Pancreas (tissue), 10 donors: ENCODE measurements at places on chromosomes 2 and 18. TPM values are rescaled to one million over a fixed set of nuclear protein-coding genes. Genes with fewer than 3 reads are reported as not detected.

RRM2 gene
- total RNA-seq: 0.24 TPM

UGT1A4 gene
- total RNA-seq: not detected

HOXD13 gene
- not detected for total RNA-seq

ABHD1 gene
- total RNA-seq: 0.26 TPM

CCL20 gene
- 0.38 TPM for total RNA-seq

DSEL gene
- 3.1 TPM for total RNA-seq

AFF3 gene
- total RNA-seq: 0.47 TPM

DNA sequence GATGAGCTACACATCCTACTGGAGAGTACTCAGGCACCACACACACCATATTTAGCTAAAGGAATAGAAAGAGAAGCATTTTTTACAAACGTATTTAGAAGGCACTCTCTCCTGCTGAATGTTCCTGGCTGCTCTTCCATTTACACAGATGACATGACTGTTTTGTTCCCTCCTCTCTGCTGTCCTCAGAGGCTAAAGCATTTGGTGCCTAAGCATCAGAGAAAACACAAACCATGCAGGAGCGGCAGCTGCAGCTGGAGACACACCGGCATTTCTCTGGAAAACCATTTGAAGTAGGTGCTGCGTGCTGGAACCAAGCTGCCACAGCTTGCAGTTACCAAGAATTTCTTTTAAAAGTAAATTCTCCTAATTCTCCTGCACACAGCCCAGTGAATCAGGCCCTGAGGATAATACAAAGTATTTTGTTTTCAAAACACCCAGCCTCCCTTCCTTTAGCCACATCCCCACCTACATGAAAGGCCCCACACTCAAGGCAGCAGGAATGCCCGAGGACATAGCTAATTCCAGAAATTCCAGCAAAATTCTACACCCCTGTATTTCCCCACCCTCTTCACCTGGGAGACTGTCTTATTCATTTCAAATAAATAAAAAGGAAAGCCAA, 488.9 kb upstream of the SOX11 start:
- no peak for DNase-seq
- no peaks in the 10 kb centered on the region for H3K4me1 ChIP-seq
- H3K4me3 ChIP-seq: no peak overlapping the region
- H3K27ac ChIP-seq: no peak overlapping the region

DNA sequence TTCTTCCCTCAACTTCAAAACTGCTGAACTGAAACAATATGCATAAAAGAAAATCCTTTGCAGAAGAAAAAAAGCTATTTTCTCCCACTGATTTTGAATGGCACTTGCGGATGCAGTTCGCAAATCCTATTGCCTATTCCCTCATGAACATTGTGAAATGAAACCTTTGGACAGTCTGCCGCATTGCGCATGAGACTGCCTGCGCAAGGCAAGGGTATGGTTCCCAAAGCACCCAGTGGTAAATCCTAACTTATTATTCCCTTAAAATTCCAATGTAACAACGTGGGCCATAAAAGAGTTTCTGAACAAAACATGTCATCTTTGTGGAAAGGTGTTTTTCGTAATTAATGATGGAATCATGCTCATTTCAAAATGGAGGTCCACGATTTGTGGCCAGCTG, 8.4 kb downstream of the HOXD8 start:
- DNase-seq: no peak
- no peaks in the 10 kb centered on the region for H3K4me1 ChIP-seq
- no peaks in the 10 kb centered on the region for H3K27me3 ChIP-seq
- no peaks in the 10 kb centered on the region for H3K36me3 ChIP-seq

DNA sequence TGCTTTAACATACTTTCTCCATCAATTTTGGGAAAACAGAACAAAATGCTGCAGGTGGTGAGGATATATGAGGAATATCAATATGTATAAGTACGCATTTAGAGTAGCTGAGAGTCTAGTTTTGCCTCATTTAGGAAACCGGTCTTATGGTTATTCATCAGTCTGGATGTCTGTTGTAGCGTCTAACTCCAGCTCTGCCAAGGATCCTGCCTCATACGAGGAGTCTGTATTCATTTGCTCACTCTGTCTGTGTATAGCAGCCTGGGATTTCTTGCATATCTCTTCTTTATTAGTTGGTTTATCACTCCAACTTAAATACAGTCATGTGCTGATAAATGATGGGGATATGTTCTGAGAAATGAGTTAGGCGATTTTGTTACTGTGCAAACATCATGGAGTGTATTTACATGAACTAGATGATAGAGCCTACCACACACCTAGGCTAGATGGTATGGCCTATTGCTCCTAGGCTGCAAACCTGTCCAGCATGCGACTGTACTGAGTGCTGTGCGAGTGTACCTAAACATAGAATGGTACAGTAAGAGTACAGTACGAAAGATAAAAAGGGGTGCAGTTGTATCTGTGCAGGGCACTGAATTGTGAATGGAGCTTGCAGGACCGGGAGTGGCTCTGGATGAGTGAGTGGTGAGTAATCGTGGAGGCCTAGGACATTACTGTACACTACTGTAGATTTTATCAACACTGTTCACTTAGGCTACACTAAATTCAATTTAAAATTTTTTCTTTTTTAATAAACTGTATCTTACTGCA, 148.1 kb downstream of the ZNF407 start:
- no peak overlapping the region for H3K27ac ChIP-seq
- no peaks in the 10 kb centered on the region for H3K36me3 ChIP-seq
- H3K27me3 ChIP-seq: no peaks in the 10 kb centered on the region
- DNase-seq: no peak
- H3K4me1 ChIP-seq: no peaks in the 10 kb centered on the region

- no peak for DNase-seq
- H3K27ac ChIP-seq: no peak overlapping the region
- H3K4me1 ChIP-seq: no peaks in the 10 kb centered on the region
Measured at GRCh38 chr18:75829091-75829490, 401.6 kb upstream of the SMIM21 start.

DNA sequence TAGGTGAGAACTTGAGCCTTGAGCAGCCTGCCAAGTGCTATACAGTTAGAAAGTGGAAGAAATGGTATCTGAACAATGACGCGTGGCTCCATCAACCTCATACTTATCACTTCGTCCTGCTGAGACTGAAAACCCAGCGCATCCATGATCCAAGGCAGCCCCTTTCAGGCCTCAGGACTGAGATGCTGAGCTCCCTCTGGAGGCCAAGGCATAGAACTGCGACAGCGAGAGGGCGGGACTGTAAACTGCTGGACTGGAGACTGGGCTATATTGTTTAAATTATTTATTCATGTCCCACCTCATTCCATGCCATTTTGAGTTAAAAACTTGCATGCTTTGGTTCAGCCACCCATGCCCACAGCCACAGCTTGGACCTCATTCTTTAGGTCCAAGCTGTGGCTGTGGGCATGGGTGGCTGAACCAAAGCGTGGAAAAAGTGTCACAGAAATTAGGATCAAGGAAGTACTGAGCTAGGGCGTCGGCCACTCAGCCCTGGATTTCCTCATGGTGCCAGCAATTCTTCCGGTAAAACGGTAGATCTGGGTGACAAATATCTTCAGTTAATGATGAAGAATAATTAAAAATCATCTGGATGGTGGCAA, 195.5 kb downstream of the L3MBTL4 start:
- no peak overlapping the region for H3K27ac ChIP-seq
- no peak overlapping the region for H3K4me3 ChIP-seq
- no peaks in the 10 kb centered on the region for H3K36me3 ChIP-seq
- no peak for DNase-seq

DNA sequence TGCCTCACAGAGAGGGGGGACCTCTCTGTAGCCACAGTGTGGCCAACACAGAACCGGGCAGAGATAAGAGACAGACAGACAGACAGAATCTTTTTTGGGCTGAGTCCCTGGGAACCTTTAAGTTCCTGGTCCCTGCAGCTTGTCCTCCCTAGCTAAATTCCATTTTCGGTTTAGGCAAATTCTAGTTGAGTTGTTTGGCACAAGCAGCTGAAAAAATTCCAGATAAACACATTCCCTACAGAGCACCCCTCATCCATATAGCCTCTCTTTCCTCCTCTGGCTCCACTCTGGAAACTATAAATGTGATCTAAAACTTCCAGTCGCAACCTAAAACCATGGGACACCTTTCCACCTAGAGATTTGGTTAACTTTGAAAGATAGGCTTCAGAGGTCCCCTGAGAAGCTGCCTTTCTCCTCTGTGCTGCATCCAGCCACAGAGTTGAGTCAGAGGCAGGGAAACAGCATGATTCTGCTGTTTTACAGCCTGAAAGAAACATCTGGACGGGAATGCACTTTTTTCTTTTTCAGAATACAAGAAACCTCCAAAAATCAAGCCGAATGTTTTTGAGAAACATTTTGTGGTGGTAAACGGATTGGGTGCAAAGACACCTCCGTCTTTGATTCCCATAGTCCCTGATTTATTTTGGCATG, 30.9 kb downstream of the SLC4A3 start:
- no peak overlapping the region for H3K4me3 ChIP-seq
- H3K27me3 ChIP-seq: no peaks in the 10 kb centered on the region
- H3K27ac ChIP-seq: no peak overlapping the region
- H3K4me1 ChIP-seq: no peaks in the 10 kb centered on the region
- no peak for DNase-seq
- no peaks in the 10 kb centered on the region for H3K36me3 ChIP-seq

DNA sequence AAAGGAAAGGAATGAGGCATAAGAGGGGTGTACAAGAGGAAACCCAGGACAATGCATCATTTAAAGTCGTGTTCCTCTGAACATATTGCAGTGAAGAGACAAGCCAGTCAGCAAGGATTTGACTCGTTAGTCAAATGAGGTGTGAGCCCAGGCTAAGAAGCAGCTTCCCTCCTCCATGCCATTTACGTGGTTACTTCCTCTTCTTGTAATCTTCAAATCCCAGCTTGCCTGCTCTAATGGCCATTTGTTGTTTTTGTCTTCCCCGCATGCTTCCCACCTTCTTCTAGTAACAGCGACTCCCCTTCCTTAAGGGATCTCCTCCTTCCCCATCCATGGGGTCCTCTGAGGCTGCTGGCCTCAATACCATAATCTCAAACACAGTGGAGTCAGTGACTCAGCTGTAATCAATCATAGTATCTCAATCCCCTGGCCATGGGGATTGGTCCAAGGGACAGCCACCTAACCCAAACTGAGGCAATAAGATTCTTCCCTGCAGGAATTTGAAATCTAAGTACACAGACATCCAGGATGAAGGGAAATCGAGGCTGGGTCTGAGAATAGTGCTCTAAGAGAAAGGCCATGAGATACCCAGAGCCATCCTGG, 37.6 kb downstream of the SLC14A1 start:
- no peak for DNase-seq
- H3K27ac ChIP-seq: no peak overlapping the region
- no peaks in the 10 kb centered on the region for H3K4me1 ChIP-seq
- no peaks in the 10 kb centered on the region for H3K27me3 ChIP-seq
- H3K4me3 ChIP-seq: no peak overlapping the region
- no peaks in the 10 kb centered on the region for H3K36me3 ChIP-seq

DNA sequence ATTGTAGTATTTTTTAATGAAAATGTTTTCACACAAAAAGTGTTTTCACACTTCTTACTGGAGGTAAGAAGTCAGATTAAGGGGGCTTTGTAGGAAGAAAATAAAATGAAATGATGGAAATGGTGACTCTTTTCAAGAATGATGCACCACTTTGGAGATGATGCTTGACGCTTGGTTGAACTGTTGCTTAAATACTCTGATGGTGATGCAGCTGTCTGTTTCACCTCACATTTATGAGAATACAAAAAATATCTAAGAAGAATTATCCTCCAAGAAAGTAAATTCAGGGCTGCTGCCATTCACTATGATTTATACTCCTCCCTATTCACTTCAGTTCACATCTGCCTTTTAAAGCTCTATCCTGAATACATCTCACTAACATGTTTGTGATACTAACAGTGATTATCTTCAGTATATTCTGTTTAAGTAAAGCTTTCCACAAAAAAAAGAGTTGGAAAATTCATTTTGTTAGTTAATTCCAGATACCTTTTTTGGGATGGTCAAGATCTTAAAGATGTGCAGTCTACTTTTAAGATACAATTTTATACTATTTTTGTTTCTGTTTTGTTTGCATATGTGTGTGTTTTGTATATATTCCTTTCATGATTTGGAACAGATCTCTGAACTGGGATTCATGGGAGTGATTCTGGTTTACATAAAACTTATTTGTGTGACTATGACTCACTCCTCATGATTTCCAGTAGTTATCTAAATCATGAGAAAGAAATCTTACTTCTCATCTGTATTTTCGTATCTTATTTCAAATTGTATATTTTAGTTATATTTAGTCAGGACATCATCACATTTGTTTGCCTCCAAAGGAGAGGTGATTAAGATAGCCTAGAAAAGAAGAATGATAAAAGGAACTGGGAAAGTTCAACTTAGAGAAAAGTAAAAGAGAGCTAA, 53.1 kb downstream of the SLC39A10 start:
- H3K27me3 ChIP-seq: no peaks in the 10 kb centered on the region
- no peak overlapping the region for H3K4me3 ChIP-seq
- H3K27ac ChIP-seq: no peak overlapping the region
- H3K36me3 ChIP-seq: no peaks in the 10 kb centered on the region
- no peak for DNase-seq
- H3K4me1 ChIP-seq: no peaks in the 10 kb centered on the region

GRCh38 chr2:240957656-240958365, 40.6 kb upstream of the SNED1 start:
- no peak overlapping the region for H3K27ac ChIP-seq
- H3K4me1 ChIP-seq: no peaks in the 10 kb centered on the region
- H3K36me3 ChIP-seq: no peaks in the 10 kb centered on the region
- DNase-seq: peak; percentile 43
- no peak overlapping the region for H3K4me3 ChIP-seq
- H3K27me3 ChIP-seq: no peaks in the 10 kb centered on the region

- H3K27ac ChIP-seq: no peak overlapping the region
- H3K4me3 ChIP-seq: no peak overlapping the region
- DNase-seq: no peak
- H3K36me3 ChIP-seq: no peaks in the 10 kb centered on the region
- H3K4me1 ChIP-seq: no peaks in the 10 kb centered on the region
Measured at GRCh38 chr2:170323743-170324142, 145.8 kb downstream of the MYO3B start.

DNA sequence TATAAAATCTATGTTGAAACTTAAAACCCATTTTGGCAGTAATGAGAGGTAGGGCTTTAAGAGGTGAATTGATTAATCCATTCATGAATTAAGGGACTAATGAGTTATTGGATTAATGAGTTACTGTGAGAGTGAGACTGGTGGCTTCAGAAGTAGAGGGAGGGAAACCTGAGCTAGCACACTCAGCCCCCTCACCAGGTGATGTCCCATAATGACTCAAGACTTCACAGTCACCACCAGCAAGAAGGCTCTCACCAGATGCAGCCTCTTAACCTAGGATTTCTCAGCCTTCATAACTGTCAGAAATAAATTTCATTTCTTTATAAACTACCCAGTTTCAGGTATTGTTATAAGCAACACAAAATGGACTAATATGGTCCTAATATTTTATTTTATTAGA, 621.7 kb upstream of the ACVR2A start:
- no peak overlapping the region for H3K27ac ChIP-seq
- DNase-seq: no peak
- H3K27me3 ChIP-seq: no peaks in the 10 kb centered on the region
- no peak overlapping the region for H3K4me3 ChIP-seq
- H3K4me1 ChIP-seq: no peaks in the 10 kb centered on the region
